ENCODE measurements at places on chromosomes 3 and 15. TPM values are rescaled to one million over a fixed set of nuclear protein-coding genes. Genes with fewer than 3 reads are reported as not detected.

GRCh38 chr3:55128225-55128823 lies 200.5 kb upstream of the LRTM1 start:
- no peak for DNase-seq
- H3K4me1 ChIP-seq, result peaks cover 31% of the 10 kb centered on the region
- peak overlapping the region; percentile 48 for H3K4me3 ChIP-seq
- H3K27ac ChIP-seq, result no peak overlapping the region

DNA sequence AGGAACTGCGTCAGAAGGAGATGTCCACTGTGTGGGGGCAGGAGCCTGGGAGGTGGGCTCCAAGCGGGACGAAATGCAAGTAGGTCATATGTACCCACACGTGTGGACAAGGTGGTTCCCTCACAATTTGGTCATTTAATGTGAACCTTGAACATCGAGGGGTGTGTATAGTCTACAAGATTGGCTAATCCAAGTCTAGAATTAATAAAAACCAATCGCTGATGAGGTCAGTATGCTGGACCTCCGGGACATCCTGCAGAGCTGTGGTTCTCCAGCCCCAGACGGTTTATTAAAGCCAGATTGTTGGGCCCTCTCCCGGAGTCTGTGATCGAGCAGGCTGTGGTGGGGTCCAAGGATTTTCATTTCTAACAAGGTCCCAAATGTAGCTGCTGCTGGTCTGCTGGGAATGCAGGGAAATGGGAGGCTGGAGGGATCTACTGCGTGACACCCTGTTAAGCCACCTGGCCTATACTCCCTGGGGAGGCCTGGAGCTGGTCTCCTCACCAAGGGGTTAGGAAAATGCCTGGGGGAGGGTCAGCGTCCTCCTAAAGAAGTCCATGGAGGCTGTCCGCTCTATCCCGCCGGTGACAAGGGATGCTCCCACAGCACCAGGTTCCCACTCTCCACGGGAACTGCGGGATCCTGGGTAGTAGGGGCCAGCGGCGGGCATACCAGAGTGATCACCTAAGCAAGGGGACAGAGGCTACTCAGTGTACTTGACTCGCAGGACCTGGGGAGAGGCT lies 25.1 kb downstream of the PCSK6 start:
- peaks cover 18% of the 10 kb centered on the region for H3K27me3 ChIP-seq
- DNase-seq, result no peak
- H3K27ac ChIP-seq, result no peak overlapping the region
- H3K36me3 ChIP-seq, result no peaks in the 10 kb centered on the region

Gene MITF
- 8.7 TPM for total RNA-seq

GRCh38 chr15:86444527-86444926 lies 364.9 kb downstream of the AGBL1 start:
- no peaks in the 10 kb centered on the region for H3K36me3 ChIP-seq
- H3K27me3 ChIP-seq, result peaks cover 25% of the 10 kb centered on the region
- no peak overlapping the region for H3K27ac ChIP-seq
- no peaks in the 10 kb centered on the region for H3K4me1 ChIP-seq

DNA sequence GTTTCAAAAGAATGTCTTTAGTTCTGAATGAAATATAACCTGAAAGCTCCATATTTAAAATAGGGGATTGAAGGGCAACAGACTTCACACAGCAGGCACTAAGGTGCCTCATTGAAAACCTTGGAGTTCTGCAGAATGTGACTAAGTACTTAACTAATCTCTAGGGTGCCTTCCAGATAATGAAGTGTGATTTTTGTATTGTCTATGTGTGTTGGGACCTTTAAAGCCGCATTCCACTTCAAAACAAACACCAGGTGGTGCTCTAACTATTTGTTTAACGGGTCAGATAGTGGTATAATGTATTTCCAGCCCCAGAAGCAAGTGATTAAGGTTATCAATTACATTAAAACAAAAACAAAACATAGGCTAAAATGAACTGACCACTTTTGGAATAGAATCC lies 28.0 kb downstream of the TFG start:
- peaks cover 19% of the 10 kb centered on the region for H3K36me3 ChIP-seq
- DNase-seq, result no peak
- H3K4me3 ChIP-seq, result no peak overlapping the region
- no peak overlapping the region for H3K27ac ChIP-seq
- no peaks in the 10 kb centered on the region for H3K27me3 ChIP-seq
- H3K4me1 ChIP-seq, result no peaks in the 10 kb centered on the region

DNA sequence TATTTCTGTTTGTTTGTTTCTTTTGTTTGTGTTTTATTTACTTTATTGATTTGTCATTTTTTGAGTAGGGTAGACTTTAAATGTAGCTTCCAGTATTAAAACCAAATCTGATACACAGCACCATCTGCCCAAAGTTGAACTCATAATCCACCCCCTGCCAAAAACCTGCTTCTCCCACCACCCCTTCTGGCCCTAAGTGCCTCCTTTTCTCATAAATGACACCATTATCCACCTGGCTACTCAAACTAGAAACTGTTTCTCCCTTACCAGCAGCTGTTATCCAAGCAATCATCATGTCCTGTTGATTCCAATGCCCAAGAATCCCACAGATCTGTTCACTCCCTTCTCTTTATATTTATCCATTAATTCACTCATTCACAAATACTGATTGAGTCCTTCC lies 21.8 kb upstream of the PTX3 start:
- DNase-seq, result no peak
- H3K27ac ChIP-seq, result no peak overlapping the region
- H3K4me3 ChIP-seq, result no peak overlapping the region
- H3K36me3 ChIP-seq, result peaks cover 6% of the 10 kb centered on the region

DNA sequence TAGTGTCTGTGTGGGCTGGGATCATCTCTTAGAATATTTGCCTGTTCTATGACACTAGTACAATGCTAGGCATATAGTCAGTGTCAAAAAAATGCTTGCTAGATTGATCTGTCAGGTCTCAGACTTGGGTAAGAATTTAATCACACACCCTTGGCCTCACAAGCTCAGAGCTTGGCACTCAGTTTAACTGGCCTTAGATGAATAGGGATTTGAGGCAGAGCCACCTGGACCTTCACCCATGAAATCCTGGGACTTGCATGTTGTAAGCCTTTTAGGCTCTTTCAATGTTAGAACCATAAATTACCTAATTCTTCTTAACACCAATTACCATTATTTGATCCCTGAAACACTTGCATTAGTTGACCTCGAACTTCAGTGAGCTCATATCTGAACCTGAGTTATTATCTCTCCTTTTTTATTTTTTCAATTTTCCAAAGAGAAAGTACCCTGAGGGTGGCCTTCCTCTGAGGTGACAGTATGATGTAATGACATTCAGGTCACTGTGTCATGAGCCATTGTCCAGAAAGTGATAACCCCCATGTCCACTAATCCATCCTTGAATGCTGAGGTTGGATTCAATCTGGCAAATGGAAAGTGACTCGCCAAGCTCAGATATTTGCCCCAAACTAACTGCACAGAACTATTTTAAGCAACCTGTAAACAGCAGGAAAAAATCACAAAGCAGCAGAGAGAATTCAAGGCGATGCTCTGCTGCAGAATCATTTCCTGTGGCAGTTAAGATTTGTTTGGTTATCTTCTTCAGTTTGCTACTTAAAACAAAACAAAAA lies 615.2 kb upstream of the NR2F2 start:
- no peak overlapping the region for H3K27ac ChIP-seq
- no peaks in the 10 kb centered on the region for H3K27me3 ChIP-seq
- DNase-seq, result no peak
- no peak overlapping the region for H3K4me3 ChIP-seq
- no peaks in the 10 kb centered on the region for H3K36me3 ChIP-seq

- no peak for DNase-seq
- peaks cover 10% of the 10 kb centered on the region for H3K4me1 ChIP-seq
- no peaks in the 10 kb centered on the region for H3K36me3 ChIP-seq
- no peak overlapping the region for H3K27ac ChIP-seq
- H3K27me3 ChIP-seq, result no peaks in the 10 kb centered on the region
These were observed 62.5 kb downstream of the SFMBT1 start for GRCh38 chr3:52983336-52983807.

GRCh38 chr3:153889905-153890334 lies 231.3 kb upstream of the ARHGEF26 start:
- H3K27me3 ChIP-seq, result no peaks in the 10 kb centered on the region
- no peak for DNase-seq
- H3K4me3 ChIP-seq, result no peak overlapping the region
- H3K4me1 ChIP-seq, result no peaks in the 10 kb centered on the region
